Head of caudate nucleus (tissue), 42 donors: ENCODE measurements at places on chromosomes 12 and 14.

DNA sequence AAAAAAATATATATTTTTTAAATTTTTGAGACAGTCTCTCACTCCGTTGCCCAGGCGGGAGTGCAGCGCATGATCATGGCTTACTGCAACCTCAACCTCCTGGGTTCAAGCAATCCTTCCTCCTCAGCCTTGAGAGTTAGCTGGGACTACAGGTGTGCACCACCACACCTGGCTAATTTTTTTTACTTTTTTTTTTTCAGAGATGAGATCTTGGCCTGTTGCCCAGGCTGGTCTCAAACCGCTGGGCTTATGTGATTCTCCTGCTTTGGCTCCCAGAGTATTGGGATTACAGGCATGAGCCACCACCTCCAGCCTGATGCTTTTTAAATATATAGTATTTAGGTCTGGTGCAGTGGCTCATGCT, 24.5 kb downstream of the MDM2 start:
- DNase-seq, result no peak

DNA sequence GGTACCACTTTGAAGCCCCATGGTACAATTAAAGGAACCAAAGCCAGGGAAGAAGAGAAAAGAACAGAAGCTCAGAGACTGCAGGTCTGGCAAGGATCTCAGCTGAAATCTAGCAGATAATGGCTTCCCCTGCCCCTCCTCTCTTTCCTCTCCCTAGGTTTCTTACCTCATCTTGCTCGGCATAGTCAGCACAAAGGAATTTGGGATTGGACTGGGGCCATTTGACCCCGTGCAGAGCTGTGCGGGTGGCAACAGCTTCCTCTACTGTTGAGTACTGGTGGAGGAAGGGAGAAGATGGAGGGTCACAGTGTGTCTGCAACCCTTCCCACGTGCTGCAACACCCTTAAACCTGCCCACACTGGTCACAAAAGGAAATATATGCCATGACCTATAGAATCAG, 4.7 kb upstream of the CDH24 start:
- DNase-seq, result no peak

DNA sequence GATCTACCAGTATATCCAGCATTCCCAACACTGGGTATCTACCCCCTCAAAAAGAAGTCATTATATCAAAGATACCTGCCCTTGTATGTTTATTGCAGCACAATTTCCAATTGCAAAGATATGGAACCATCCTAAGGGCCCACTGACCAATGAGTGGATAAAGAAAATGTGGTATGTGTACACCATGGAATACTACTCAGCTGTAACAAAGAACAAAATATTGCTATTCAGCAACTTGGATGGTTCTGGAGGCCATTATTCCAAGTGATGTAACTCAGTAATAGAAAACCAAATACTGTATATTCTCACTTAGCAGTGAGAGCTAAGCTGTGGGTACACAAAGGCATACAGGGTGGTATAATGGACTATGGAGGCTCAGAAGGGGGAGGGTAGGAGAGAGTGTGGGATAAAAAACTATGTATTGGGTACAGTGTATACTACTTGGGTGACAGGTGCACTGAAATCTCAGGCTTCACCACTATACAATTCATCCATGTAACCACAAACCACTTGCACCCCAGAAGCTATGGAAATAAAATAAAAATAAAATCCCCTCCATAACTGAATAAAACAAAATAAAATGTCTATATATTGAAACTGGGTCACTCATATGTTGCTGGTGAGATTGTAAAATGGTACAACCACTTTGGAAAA, 34.7 kb upstream of the STK38L start:
- DNase-seq, result no peak

DNA sequence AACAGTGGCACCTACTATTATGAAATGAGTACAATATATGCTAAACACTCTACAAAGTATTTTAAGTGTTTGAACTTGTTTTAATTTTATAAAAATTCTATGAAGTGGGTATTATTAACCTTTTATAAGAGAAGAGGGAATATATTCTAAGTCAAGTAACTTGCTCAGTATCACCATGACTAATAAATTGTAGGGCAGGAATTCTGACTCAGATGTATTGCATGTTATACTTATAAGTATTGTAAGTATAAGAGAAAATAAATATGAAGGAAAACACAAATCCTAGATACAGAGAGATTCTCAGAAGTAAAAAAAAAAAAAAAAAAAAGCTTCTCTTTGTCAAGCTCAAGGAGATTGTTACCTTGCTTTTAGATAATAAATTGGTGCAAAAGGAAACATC, 893.2 kb downstream of the SLC16A7 start:
- no peak for DNase-seq

GRCh38 chr14:27079716-27080115, 481.9 kb upstream of the NOVA1 start:
- DNase-seq, result no peak

DNA sequence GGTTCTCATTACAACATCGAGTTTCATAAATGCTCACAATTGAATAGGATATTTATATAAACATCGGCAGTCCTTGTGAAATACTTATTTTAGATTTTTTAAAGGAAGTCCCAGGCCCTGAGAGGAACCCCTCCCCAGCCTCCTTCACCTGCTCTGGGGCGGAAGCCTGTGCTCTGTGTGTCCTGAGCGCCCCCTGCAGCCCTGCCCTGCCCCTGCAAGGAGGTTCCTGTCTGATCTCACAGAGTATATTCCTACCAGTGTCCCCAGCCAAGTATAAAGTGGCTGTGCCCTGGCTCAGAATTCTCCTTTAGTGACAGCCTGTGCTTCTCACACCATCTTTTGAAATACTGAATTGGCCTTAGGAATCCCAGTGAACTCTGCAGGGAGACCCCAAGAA, 659.5 kb downstream of the TMEM121 start:
- no peak for DNase-seq

DNA sequence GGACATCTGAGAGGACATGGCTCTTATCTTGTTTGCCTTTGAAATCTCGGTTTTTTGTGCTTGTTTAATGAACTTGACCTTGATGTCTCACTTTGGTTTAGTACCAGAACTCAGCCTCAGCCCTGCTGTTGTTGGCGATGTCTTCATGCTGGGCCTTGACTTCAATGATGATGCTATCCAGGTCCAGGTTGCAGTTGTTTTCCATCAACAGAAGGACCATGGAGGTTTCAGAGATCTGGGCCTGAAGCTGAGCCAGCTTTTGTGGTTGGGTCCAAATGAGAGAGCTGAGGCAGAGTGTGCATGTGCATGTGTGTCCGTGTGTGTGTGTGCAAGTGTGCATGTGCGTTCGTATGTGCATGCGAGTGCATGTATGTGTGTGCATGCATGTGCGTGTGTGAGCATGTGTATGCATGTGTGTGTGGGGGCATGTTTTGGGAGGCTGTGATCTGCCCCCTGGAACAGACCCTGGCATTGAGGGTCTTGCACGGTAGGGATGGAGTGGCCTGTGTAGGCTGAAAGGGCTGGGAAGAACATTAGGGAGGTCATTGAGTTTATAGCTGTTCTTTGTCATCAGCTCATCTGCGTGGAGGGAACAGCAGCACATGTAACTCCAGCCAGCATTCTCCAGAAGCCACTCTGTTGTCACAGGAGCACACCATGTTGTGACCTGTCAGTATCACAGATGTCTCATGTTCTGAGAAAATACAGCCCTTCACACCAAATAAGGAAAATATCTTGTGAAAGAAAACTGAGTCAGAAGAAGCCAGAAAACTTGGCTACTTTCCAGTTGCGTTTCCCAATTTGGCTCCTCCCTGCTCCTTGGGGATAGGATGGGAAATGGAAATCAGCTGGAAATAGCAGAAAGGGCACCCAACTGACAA, 10.0 kb upstream of the KRT82 start:
- no peak for DNase-seq

DNA sequence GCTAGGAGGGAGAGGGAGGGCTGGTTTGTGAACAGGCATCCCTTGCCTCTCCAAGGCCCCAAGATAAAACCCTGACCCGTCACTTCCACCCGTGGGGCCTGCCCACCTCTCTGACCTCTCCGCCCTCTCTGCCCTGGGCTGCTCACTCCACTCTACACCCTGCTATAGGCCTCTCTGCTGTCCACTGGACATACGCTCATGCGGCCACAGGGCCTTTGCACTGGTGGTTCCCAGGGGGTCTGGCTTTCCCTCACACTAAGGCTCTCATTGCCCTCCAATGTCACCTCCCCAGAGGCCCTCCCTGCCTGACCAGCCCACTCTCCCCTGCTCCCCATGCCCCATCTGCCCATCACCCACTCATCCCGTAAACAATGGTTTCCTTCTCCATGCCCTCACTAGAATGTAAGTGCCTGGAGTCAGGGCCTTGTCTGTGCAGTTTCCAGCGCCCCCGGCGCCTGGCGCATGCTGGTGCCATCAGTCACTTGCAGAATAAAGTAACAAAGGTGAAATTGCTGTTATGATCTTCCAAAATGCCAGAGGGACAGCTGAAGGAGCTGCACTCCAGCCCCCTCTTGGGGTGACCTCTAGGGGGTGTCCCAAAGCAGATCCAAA, 73.6 kb downstream of the RFLNA start:
- no peak for DNase-seq

- DNase-seq, result no peak
Observed at GRCh38 chr12:14317362-14318146, 47.9 kb upstream of the ATF7IP start.

DNA sequence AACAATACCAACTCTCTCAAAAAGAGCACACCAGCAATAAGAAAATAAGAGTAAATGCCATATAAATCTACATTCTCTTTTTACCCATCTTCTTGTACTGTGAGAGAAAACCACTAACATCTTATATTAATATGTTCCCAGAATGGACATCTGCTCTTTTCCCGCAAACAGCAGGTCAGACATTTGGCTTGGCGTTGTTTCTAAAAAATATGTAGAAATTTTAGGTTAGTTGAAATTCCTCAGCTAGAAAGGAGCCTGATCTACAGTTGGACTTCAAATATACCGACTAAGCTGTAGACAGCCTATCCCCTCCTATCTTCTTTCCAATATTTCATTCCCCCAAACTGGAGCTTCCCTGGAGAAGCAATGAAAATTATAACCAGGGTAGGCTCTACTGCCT, 88.7 kb downstream of the PPP2R5E start:
- DNase-seq, result no peak

DNA sequence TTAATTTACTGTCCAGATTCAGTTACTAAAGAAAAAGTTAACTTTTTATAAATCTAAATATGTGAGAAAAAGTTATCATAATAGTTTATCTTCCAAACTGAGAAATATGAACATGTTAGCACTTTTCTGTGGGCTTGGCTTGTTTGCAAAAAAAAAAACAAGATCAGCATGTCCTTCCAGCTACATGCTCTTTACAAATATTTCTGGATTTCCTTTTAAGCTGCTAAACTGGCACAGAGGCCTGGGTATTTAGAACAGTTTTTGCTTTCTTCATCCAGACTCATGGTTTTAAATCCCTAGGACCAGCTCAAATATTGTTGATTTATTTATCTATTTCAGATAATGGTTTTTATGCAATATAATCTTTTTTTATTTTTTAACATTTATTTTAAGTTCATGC, 1444.5 kb upstream of the FLRT2 start:
- DNase-seq, result no peak

DNA sequence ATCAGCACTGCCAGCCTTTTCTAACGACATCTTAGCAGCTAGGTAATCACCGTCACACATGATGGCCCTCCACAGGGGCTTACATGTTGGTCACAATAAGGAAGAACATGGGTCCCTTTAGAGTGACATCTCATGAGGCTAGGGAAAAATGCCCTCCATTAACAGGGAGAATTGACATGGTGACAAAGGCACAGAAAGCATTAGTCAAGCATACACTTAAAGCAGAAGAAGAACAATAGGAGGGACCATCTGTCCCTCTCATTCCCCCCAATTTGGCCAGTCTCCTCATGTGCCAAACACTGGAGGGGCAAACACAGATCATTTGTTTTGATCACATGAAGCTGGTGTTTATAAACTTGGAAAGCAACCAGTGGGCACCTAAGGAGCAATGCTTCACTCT, 78.0 kb downstream of the GRIP1 start:
- no peak for DNase-seq

- no peak for DNase-seq
Observed at GRCh38 chr14:102277874-102278630, 26.9 kb downstream of the MOK start.

GRCh38 chr14:28651148-28651547, 115.4 kb upstream of the FOXG1 start:
- no peak for DNase-seq

DNA sequence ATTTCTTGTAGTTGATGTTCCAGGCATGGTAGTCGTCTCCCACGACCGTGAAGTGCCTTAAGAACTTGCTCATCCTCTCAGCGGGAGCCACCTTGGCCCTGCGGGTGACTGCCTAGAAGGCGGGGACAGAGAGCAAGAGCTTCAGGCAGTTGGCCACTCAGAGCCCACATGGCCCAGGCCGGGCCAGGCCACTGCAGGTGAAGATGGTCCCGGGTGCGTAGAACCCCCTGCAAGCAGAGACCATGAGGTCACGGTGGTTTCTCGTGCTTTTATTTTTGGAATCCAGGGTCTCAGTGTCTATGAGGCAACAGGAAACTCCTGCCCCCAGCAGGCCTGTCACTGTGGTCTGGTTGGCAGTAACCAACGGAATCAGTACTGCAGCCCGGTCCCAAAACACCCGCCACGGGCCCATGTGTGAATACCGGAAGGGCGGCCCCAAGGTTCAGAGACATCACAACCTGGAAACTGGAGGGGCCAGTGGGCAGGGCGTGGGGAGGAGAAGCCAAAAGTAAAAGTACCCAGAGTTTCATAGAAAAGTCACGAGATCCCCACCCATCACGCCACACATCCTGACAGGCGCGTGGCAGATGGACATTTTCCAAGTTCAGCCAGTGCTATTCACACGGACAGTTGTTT, 27.5 kb downstream of the HVCN1 start:
- DNase-seq, result no peak

GRCh38 chr14:104865631-104866441, 768 bp downstream of the CEP170B start:
- DNase-seq, result peak; percentile 41
